ENCODE measurements at places on chromosomes 5 and 9.
A peak's percentile ranks its signal among the peaks of the same experiment; 100 is the strongest.

GRCh38 chr5:113145757-113146387, 169.3 kb downstream of the DCP2 start:
- DNase-seq = no peak

DNA sequence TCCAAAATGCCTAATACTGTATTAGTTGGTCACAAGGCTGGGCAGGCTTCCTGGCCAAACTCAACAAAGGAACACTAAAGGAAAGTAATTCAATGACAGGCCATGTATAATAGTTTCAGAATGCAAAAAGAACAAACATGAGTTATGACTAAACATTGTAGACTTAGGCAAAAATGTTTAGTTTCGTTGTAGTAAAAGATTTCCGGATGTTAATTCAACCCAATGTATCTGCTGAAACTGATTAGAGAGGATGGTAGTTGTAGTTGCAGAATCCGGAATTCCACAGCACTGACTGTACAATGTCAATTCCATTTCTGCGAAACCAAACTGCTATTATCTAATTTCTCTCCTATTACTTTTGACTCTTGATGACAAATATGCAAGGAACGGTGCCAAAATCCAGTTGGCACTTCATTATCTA, 117.9 kb upstream of the FST start:
- no peak for DNase-seq

GRCh38 chr5:137209232-137209809, 289.8 kb downstream of the SPOCK1 start:
- DNase-seq = no peak

- DNase-seq = no peak
These were observed 96.2 kb upstream of the ARAP3 start for GRCh38 chr5:141778206-141778605.

DNA sequence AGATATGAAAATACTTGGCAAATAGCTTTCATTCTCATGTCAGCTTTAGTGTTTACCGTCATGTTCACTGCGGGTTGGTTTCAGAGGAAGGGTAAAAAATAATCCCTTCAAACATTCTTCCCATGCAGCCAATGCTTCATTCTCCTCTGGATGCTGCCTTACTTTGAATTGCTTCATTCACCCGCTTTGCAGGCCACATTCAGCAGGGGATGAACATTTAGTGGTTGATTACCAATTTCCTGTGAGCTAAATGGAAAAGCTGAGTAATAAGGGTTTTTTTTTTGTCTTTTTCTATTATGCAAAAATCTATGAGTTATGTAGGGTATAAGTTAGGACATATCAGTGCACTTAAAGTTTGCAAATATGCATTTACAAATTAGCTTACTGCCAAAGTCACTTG, 96.3 kb upstream of the MEF2C start:
- DNase-seq = no peak

GRCh38 chr5:81552852-81553566, 159.1 kb upstream of the ACOT12 start:
- no peak for DNase-seq

DNA sequence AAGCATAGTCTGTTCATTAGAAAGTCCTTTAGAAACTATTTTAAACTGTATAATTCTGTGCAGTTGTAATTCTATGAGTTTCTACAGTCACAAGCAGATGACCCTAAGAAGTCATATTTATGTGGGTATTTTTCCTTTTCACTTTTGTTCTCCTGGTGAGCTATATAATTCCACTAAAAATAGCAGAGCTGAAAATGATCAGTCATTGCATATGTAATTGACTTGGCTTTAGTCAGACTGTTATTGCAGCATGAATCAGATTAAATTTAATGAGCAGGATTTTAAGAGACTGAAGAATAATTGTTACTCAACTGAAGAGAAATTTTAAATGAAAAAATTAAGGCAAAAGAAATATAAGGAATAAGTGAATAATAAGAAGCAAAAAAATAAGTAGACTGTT, 108.5 kb downstream of the MTREX start:
- DNase-seq = no peak

- peak; percentile 5 for DNase-seq
These were observed 34.8 kb upstream of the TRIO start for GRCh38 chr5:14108170-14108996.

DNA sequence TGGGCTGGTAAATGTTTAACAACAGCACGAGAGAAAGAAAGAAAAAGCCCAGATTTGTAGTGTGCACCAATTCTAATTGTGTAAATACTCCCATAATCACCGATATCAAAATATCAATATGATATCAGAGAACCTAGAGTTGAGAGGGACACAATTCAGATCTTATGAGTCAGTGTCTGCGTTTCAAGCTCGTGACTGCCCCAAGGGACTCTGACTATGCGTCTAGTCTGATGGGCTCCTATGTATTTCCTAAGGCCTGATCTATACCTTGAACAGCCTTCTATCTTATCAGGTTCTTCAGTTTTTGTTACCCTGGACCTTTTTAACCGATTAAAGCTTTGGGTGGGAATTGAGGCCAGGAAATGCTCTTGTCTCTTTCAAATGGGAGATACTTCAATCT, 243.0 kb upstream of the SLC24A2 start:
- no peak for DNase-seq

DNA sequence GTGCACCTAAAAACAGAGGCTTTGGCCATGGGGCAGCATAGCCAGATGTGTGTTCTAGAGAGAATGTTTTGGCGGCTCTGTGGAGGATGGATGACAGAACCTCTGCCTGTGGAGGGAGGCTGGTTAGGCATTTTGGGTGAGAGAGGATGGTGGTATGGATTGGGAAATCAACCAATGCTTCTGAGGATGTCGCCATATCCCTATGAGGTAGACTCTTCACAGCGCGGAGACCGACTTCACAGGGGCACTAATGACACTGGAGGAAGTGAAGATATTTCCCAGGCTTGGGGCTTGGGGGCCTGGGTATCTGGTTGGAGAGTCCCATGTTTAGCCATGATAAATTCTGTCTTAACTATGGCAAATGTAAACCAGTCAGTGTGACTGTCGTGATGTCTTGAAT, 140.6 kb upstream of the KLF4 start:
- DNase-seq = no peak

- peak; percentile 44 for DNase-seq
These were observed 99.1 kb downstream of the FBXO38 start for GRCh38 chr5:148482697-148483462.

DNA sequence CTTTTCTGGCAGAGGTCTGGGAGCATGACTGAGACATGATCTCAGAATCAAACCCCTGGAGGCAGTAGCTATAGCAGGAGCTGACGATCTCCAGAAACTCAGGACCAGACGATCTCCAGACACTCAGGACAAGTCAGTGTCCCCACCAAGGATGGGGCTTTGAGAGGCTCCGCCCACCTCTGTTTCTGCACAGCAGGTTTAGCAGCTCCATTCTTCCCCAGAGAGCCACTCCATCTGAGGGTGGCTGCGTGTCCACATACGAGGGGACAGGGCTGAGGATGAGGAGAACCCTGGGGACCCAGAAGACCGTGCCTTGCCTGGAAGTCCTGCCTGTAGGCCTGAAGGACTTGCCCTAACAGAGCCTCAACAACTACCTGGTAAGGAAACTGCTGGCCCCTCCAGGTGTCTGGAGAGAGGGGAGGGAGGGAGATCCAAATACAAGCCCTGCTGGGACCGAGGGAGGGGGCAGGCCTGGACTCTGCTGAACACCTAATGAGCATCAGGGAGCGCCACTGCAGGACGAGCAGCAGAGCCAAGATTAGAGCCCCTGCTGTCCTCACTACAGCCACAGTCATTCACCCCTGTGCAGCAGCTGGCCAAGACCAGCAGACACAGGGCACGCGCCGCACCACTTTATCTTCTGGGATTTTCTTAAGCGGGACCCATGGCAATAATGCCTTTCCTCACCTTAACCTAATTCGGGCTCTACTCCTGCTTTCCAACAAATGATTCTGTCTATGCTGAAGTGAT, at the start of gene GABRP:
TSS of gene GABRP (plus strand) at position 228 of the 750 bp plus-strand sequence. CDS start 4,891 bp downstream, outside the sequence.
- no peak for DNase-seq

- no peak for DNase-seq
These were observed 205.1 kb downstream of the PCSK5 start for GRCh38 chr9:76095585-76095984.

- no peak for DNase-seq
These were observed 11.5 kb downstream of the SNX30 start for GRCh38 chr9:112761912-112762655.

DNA sequence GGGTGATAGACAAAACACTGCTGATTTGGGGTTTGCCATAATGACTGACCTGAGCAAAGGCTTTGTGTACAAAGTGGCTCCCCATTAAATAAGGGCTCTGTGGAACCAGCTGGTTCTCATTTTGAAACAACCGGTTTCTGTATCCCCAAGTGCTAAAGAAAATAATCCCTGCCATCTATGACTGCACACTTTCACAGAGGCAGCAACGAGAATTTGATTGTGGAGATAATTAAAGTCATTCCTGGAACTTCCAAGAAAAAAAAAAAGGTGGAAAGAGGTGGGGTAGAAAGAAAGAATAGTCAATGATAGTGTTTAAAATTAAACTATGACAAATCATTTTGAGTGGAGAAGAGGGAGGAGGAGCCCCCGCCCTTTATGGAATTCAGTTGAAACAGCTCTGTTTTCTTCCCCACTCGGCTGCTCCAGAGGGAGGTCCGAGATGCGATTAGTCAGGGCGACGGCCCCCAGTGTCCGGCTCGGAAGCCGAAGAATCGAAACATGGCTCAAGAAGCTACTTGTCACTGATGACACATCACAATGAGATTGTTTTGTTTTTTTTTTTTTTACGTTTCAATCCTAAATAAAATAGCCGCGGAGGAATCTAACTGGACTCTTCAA, 38.4 kb downstream of the EBF1 start:
- DNase-seq = no peak

DNA sequence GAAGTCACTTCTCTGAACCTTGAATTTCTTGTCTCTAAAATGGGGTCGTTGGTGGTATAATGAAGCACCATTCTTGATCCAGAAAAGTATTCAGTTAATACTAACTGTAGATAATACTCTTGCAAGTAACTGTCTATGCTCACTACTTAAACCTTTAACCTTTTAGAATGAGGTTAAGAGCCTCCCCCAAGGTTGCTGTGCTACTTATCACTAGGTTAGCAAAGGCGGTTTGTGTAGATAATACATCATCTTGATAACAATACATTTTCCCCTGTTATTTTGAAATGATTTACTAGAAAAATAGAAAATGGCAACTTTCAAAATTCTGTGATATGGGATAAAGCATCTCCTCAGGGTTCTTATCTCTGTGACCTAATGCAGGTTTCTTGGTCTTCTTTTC, 12.6 kb downstream of the MAP3K1 start:
- no peak for DNase-seq

- DNase-seq = no peak
These were observed 7.7 kb downstream of the CXCL14 start for GRCh38 chr5:135571066-135571609.

GRCh38 chr9:73577848-73578247, 426.2 kb downstream of the ANXA1 start:
- DNase-seq = no peak

GRCh38 chr5:44361342-44362001, 27.7 kb downstream of the FGF10 start:
- DNase-seq = no peak

DNA sequence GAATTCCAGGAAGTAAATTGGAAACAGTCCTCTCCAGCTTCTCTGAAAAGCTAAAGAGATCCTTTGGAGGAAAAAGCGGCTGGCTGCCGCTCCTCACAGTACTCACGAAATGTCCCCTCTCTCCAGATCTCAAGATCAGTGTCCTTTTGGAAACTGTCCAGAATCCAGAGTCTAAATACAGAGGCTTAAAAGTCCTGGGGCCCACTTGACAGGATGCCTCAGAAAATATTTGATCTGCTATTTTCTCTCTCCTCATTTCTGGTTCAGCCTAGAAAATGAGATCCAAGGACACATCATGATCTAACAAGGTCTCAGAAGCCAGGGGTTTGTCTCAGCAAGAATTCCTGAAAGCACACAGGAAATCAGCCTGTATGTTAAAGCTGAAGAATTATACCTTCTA, 7.2 kb downstream of the C1QTNF2 start:
- DNase-seq = no peak

- DNase-seq = no peak
These were observed 6.5 kb downstream of the STKLD1 start for GRCh38 chr9:133382507-133383141.

DNA sequence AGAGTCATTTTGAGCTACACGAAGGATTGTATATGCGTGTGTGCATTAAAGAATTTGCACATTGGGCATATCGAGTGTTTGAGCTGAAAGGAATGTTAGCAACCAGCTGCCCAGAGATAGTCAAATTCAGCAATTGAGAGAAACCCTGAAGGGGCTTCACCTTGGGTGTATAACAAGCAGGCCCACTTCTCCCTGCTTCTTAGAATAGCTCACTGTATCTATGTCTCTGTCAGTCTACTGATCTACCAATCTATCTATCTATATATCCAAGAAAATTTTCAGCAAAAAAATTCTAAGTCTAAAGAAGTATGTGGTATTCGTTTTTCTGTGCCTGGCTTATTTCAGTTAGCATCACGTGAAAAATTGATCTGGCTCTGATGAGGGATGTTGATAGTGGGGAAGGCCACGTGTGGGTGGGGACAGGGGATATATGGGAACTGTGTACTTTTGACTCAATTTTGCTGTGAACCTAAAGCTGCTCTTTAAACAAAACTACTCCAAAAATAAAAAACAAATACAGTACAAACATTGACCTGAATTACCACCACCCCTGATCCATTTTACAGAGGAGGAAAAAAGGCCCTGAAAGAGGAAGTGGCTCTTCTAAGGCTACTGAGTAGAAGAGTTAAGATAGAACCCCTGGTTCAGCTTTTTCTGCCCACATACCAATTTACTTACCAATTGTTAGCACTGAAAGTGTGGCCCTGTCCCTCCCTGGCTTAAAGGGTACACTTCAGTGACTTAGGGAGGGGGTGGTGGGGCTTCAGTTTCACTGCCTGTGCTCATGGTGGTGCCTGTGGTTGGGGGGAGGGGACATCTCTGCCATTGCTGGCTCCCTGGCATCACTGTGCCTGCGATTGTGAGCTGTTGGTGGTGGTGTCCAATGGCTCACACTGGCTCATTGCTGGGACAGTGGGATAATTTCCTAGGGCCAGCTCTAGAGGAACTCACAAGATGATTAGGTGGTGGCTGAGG, 141.8 kb downstream of the DOCK2 start:
- no peak for DNase-seq

- no peak for DNase-seq
These were observed 3.8 kb upstream of the ORM1 start for GRCh38 chr9:114319147-114319546.

DNA sequence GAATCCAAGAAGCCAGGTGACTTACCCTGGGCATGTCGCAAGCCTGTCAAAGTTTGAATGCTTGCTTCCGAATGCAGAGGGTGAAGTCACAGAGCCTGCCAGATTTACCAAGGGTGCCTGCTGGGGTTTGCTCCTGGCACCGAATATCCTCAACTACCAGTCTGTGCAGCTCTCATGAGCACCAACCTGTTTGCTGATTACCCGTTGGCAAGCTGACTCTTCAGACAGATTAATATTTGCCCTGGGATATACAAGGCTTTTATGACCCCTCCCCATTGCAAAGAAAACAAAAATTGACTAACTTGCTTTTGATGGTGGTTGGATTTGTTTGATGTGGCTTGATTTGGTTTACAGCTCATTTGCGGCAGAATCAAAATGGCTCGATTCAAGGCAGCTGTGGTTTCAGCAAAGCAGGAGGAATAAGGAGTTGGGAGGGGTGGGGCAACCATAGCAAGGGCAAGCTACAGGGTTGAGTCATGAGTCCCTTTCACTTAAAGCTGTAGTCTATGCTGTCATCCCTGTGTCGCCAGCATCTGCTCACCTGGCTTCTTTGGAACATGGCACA, 82.3 kb upstream of the AGXT2 start:
- peak; percentile 2 for DNase-seq

GRCh38 chr9:37430841-37431597, 8.5 kb downstream of the GRHPR start:
- no peak for DNase-seq

- no peak for DNase-seq
These were observed 15.1 kb downstream of the ZFAND5 start for GRCh38 chr9:72349911-72350310.

GRCh38 chr9:130785053-130785452, 50.0 kb upstream of the ABL1 start:
- DNase-seq = no peak
